ENCODE measurements at places on chromosomes 7 and 10. TPM values are rescaled to one million over a fixed set of nuclear protein-coding genes. Genes with fewer than 3 reads are reported as not detected.

The CH25H gene
- 3.6 TPM for total RNA-seq

The TAS2R3 gene
- 0.89 TPM for total RNA-seq

The TMEM270 gene
- total RNA-seq: not detected

GRCh38 chr7:48304641-48305040, 133.4 kb downstream of the ABCA13 start:
- DNase-seq: no peak

DNA sequence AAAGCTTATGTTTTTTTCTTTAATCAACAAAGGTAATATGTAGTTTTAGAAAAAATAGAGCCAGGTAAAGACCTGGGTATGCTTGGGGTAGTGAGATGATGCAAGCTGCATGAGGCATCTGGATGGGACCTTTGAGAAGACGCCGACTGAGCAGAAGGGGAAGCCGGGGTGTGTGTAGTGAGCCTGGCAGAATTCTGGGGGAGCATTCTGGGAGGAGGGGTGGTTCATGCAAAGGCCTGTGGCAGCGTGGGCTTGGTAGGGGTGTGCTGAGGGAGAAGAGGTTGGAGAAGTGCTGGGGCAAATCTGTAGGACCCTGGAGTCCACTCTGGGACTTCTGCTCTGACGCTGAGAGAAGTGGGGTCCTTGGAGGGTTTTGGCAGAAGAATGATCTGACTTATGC, 33.9 kb upstream of the SHH start:
- DNase-seq: no peak

DNA sequence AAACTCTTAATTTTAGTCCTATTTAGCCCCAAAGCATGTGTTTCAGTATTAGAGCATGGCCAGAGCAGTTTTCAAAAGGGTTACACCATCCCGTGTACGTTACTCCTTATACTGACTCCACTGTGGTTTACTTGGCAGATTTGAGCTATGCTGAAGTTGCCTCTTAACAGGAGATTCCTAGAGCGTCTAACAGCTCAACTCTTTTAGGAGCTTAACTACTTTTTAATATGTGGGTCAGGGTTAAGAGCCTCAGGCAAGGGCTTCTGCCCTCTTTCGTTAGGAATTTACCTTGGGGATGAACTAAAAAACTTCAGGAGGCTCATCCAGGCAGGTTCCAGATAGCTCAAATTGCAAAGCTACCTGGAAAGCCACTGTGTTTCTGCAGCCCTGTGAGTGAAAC, 674.8 kb upstream of the C7orf33 start:
- no peak for DNase-seq

DNA sequence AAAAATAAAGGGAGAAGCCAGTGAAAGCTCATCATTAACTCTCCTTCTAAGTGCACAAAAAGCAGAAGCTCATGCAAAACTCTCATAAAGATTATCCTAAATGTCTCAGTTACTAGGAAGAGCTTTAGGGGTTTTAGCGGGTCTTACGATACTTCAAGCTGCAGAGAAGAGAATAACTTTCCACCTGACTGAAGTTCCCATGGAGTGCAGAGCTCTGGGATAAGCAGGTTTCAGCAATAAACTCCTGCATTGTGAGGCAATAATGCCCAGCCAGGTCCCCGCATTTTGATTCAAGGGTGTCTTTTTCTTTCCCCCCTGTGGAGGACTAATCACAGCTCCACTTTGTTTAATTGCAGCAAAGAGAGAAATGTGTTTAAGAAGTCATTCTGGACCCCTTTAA, 241.9 kb upstream of the SP8 start:
- DNase-seq: no peak
